ENCODE measurements at places on chromosomes 5 and 9. TPM values are rescaled to one million over a fixed set of nuclear protein-coding genes. Genes with fewer than 3 reads are reported as not detected.

Gene SPATA31E1
- total RNA-seq, result under 0.01 TPM

Gene F2RL1
- total RNA-seq, result 62.0 TPM

Gene ADRB2
- total RNA-seq, result 0.22 TPM

Gene CCL27
- not detected for total RNA-seq

Gene SLC6A3
- not detected for total RNA-seq

Gene SLC28A3
- total RNA-seq, result 0.44 TPM

Gene FAT2
- under 0.01 TPM for total RNA-seq

Gene IL13
- not detected for total RNA-seq

Gene RECK
- 45.2 TPM for total RNA-seq

Gene TRIO
- total RNA-seq, result 266 TPM

Gene ANKRD34B
- not detected for total RNA-seq

Gene SIT1
- total RNA-seq, result not detected

Gene TARS1
- 391 TPM for total RNA-seq

Gene NSG2
- total RNA-seq, result not detected

Gene CCDC192
- total RNA-seq, result not detected

Gene CDKN2B
- 24.9 TPM for total RNA-seq

Gene KIF24
- 5.2 TPM for total RNA-seq

Gene MTX3
- 17.0 TPM for total RNA-seq

Gene CTXN3
- total RNA-seq, result not detected

Gene CHSY3
- total RNA-seq, result 5.5 TPM

Gene GPR150
- 0.33 TPM for total RNA-seq
